ENCODE measurements at places on chromosomes 5 and 9. TPM values are rescaled to one million over a fixed set of nuclear protein-coding genes. Genes with fewer than 3 reads are reported as not detected.

The PCDHGB3 gene
- total RNA-seq, result 6.0 TPM

DNA sequence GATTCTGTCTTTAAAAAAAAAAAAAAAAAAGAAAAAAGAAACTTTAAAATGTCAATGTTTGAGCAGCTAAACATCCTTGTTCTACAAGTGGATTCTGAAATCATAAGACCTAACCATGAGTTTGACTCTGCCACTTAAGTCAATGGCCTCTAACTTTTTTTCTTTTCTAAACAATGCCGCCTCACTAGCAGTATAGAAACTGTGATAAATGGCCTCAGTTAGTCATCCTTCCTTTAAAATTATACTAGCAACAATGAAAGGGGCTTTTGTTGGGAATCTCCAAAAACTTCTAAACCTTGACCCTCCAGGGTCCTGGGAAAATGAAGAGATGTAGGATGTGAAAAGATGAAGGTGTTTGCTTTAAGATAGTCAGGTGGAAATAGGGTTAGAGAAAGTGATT, 71.1 kb downstream of the FBXL7 start:
- no peak for DNase-seq

GRCh38 chr5:110823571-110823970, 84.8 kb downstream of the SLC25A46 start:
- DNase-seq, result no peak

DNA sequence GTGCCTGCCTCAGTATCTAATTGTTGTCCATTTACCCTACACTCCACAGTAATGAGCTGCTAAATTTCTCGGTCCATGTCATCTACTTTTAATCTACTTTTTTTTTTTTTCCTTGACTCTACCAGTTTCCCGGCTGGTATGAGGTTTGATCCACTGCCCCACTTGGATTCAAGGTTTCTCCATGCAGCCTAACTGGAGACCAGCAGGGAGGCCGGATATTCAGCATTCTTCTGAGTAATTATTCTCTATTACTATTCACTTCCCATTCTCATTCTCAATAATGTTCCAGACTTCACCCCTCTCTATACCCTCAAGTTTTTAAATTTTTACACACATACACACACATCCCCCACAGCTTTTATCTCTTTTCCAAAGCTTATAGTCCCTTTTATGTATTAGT, 51.0 kb upstream of the SUSD1 start:
- DNase-seq, result no peak

The LECT2 gene
- total RNA-seq, result not detected
